ENCODE measurements at places on chromosomes 11 and 22. TPM values are rescaled to one million over a fixed set of nuclear protein-coding genes. Genes with fewer than 3 reads are reported as not detected.

Gene EIF3M
- 207 TPM for total RNA-seq

Gene B3GAT1
- 0.38 TPM for total RNA-seq

Gene PRAME
- not detected for total RNA-seq

Gene ZNHIT2
- total RNA-seq, result 12.4 TPM

Gene GSC2
- total RNA-seq, result not detected

Gene KCNA4
- total RNA-seq, result not detected

Gene DNAJB13
- not detected for total RNA-seq

Gene CCDC81
- total RNA-seq, result 0.23 TPM

Gene NRXN2
- 0.38 TPM for total RNA-seq

Gene CWF19L2
- 20.0 TPM for total RNA-seq

Gene TIGD3
- 0.73 TPM for total RNA-seq

Gene PRODH
- total RNA-seq, result 14.7 TPM

Gene RBMXL2
- not detected for total RNA-seq

Gene ATP5MG
- 65.0 TPM for total RNA-seq

Gene FAM227A
- total RNA-seq, result 0.04 TPM
